ENCODE measurements at places on chromosomes 7 and 10.

GRCh38 chr7:29853789-29854188, 47.5 kb downstream of the WIPF3 start:
- DNase-seq, result no peak

DNA sequence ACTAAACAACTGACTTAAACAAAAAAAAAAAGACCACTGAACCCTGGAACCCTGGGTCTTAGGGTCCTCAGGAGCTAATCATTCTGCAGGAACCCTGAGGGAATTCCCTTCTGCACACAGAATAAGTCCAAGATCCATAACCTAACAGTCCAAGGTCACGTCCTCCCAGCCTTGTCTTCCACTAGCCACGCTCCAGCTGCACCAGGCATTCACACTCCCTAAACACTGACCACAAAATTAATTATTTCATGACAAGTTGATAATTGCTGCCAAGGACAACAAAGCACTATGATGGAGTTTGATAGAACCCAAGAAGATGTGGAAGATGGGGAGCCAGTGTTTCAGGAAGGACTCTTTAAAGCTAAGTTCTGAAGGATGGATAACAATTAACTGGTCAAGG, 130.6 kb downstream of the SH3PXD2A start:
- DNase-seq, result no peak

- DNase-seq, result no peak
Measured at GRCh38 chr10:2953495-2953894, 113.9 kb upstream of the PFKP start.

DNA sequence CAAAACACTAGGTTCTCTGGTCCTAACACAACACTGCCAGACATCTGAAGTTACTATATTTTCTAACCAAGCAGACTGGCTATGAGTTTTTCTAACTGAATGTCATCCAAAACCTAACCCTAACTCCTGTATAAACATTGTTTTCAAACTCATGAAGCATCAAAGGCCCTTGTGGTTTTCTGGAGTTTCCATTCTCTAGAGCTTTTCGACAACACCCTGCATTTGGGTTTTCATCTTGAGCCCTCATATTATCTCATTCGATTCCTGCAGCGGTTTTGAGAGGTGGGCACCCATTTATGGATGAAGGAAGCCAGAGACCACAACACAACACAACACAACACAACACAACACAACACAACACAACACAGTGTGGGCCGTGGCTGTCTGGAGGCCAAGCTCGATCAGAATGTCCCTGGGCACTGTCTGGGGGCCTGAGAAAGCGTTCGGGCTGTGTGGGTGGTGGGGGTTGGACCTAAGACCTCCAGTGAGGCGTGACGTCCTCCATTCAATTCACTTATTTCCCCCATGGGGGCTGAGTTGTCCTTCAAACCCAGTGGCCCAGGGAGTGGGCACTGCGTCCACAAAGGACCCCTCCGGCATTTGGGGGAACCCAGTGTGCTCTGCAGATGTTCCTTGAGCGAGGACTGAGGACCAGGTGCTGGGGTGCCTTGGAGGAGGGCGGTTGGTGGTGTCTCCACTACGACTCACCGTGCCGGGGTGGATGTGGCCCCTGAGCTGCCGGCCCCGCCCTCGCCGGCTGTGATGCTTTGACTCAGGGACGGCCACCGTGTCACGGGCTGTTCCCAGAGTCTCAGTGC, 490.4 kb downstream of the DNAJB6 start:
- no peak for DNase-seq

DNA sequence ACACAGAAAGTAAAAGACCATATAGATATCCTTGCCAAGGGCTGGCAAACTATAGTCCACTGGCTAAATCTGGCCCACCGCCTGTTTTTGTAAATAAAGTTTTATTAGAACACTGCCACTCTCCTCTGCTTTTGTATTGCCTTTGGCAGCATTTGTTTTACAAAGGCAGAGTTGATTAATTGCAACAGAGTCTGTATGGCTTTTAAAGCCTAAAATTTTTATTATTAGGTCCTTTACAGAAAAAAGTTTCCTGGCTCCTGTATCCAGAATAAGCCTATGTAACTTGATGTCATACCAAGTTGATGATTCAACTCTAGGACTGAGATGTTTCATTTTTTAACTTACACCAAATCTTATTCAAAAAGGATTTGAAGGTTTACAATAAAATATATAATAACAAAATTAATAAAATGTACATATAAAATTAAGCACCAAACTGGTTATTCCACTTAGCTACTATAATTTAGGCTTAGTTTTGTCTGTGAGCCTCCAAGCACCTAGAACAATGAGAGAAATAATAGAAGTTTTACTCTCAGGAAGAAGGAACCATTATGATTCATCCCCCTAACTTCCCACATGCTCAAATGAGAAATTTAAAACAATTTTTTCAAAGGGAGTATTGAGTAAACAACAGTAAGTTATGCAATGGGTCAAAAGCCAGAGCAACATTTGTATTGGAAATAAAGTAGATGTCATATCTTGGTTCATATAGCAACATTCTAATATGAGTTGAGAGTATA, 31.9 kb downstream of the CPED1 start:
- DNase-seq, result no peak

GRCh38 chr7:116876664-116877442, 14.5 kb downstream of the CAPZA2 start:
- no peak for DNase-seq

DNA sequence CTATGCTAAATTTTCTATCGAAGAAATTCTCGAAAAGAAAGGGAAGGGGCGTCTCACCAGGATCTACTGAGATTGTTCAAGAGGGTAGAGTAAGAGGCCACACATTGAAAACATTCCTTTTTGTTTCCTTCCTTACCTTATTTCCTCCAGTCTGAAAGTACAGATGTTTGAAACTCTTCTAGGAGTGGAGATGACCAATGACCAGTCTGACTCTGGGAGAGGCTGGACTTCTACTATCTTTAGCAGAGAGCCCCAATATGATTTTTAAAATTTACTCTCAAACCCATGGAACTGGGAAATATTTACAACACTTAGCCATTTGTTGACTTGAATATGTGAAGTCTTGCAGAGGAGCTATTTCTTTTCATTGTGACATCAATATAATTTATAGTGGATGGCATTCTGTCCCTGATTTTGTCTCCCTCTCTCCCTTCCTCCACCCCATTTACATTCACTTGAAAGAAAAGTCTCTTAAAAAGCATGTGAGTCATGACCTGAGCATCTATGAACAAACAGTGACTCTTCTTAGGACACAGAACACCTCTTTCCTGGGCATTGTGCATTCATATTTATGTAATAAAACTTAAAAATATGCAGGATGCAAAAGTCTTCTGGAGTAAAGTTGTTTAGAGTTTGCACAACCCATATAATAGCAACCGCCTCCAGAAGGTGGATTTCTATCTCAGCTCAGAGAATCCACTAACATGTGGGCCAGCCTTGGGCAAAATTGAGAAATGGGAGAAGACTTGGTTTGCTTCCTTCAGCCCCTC, 31.2 kb upstream of the BMPER start:
- DNase-seq, result no peak

DNA sequence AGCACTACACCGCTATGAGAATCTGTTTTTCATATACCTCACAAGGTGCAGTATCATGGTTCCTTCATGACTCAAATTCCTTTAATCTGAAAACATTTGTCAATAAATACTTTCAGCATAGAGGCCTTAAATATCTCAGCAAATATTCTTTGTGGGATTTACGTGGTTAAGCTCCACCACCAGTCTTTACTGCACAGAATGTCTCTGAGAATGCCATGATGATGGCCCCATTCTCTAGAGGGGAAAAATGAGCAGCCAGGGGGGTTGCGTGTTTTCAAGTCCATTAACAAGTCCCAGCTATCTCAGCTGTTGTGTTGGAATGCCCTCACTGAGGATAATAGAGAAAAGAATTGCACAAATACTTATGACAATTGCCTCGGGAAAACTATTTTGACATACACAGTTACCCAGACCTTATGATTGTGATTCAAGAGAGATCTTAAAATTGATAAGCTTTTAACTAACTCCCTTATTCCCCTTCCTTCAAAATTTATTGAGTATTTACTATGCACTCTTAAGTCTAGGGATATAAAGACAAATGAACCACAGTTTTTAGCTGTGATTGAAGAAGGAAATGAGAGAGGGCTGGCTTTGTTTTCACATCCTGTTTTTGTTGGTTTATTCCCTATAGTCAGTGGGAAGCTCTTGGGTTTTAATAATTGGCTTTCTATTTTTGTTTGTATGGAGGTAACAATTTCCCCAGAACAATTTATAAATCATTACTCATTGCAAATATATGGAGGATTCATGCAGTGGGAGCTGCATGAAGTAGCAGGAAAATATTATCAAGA, 176.5 kb upstream of the VWC2 start:
- DNase-seq, result no peak

DNA sequence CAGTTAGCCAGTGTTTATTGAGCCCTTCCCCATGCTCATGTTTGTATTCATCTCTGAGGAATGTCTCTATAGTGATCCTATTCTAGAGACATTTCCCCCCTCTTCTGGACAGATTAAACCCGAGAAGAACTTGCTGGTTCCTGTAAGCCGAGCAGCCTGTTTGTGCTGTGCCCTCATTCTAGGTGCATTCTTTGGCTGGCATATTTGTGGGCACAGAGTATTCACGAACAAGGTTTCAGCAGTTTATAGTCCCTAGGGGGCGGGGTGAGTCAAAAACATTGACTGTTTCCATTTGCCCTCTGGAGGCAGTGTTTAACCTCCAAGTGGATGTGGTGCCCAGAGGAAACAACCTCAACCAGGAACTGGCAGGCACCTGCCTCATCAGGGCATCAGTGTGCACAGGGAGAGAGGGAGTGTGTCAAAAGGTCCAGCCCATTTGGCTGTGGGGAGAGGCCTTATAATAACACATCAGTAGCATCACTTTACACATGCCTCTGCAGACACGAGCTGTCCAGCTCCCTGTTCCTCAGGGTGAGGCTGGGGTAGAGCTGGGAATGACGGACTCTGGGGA, 273.3 kb upstream of the LRGUK start:
- peak; percentile 14 for DNase-seq

DNA sequence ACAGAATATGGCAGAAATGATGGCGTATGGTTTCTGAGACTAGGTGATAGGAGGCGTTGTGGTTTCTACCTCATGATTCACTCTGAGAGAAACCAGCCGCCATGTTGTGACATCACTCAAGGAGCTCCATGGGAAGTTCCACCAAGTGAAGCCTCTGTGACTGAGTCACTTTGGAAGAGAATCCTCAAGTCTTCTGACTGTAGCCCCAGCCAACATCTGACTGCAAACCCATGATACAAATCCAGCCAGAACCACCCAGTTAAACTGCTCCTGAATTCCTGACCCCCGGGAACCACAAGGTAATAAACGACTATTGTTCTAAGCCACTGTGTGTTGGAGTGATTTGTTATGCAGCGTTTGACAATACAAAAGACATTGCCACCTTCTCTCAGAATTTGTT, 91.1 kb upstream of the CARD11 start:
- DNase-seq, result no peak

GRCh38 chr7:69957661-69958060, 359.4 kb downstream of the AUTS2 start:
- no peak for DNase-seq

GRCh38 chr10:103554488-103555324, 61.2 kb downstream of the NEURL1 start:
- peak; percentile 12 for DNase-seq

DNA sequence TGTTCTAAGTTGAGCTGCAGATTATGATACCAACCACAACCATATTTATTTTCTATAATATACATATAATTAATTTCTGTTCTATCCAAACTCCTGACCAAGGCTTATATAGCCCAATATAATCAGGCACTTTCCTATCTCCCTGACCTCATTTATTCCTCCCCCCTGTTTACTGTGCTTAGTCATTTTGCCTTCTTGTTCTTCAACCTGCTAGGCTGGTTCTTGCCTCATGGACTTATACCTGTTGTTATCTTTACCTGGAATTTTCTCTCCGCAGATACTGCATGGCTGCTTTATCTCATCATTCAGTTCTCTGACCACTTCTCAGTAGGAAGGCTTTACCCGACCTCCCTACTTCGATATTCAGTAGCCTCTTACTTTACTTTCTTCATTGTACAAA, 24.9 kb upstream of the FAM3C start:
- DNase-seq, result no peak

DNA sequence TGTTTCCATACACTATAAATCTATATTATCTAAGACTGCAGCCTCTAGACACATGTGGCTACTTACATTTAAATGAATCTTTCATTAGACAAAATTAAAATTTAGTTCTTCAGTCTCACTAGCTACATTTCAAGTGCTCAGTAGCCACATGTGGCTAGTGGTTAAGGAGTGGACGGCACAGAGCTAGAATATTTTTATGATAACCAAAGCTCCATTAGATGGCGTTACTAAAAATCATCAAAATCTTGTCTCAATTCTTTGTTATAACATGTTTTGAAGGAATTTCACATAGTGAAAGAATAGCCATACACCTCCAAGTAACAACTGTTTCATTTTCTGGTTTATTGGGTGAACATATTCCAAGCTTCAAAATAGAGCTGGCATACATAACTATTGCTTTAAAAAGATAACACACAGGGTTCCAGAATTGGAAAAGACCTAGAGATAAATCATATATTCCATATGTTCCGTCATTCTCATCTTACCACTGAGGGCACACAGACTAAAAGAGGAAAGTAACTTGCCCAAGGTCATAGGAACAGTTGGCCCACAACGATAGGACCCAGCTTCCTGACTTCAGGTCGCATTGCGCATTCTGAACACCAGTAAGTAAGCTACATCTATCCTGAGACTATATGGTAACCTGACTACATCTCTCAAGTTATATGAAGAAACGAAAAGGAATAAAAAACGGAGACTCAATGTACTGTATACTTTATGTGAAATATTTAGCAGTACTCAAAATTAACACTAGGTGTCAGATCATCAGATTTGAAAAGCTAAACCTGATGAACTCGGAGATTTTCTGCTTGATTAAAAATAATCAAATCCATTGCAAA, 66.6 kb downstream of the CAV1 start:
- no peak for DNase-seq

GRCh38 chr7:80841423-80841955, 77.4 kb downstream of the SEMA3C start:
- DNase-seq, result no peak

DNA sequence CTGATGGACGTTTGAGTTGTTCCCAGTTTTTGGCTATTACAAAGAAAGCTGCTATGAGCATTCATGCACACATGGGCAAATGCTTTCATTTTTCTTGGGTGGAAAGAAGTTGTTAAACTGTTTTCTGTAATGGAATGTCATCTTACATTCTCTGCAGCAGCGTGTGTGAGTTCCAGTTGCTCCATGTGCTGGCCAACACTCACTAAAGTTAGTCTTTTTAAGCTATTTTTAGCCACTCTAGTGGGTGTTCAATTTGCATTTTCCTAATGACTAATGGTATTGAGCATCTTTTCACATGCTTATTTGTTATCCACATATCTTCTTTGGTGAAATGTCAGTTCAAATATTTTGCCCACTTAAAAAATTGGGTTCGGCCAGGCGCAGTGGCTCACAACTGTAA, 82.8 kb upstream of the COL13A1 start:
- no peak for DNase-seq

DNA sequence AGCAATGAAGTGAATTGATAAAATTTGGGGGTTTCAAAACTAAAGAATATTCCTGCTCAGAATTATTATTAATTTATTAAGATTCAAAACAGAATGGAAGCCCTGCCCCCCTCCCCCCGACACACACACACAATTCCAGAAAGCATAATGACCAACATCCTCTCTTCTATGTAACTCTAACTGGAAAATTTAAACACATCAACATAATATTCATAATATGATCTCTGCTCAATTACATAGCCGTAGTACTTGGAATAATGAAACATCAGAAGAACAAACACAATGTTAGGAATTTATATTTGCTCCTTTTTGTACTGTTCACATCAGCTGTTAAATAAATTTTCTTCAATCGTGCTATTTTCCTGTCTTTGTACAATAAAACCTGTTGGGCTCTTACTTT, 20.8 kb downstream of the PCLO start:
- DNase-seq, result no peak

Measured in T-helper 1 cell (primary cell).